Mesenteric fat pad (tissue), 1 donor: ENCODE measurements at places on chromosomes 2 and 18.

- DNase-seq: no peak
Observed at GRCh38 chr2:133878326-133878725, 310.1 kb upstream of the NCKAP5 start.

DNA sequence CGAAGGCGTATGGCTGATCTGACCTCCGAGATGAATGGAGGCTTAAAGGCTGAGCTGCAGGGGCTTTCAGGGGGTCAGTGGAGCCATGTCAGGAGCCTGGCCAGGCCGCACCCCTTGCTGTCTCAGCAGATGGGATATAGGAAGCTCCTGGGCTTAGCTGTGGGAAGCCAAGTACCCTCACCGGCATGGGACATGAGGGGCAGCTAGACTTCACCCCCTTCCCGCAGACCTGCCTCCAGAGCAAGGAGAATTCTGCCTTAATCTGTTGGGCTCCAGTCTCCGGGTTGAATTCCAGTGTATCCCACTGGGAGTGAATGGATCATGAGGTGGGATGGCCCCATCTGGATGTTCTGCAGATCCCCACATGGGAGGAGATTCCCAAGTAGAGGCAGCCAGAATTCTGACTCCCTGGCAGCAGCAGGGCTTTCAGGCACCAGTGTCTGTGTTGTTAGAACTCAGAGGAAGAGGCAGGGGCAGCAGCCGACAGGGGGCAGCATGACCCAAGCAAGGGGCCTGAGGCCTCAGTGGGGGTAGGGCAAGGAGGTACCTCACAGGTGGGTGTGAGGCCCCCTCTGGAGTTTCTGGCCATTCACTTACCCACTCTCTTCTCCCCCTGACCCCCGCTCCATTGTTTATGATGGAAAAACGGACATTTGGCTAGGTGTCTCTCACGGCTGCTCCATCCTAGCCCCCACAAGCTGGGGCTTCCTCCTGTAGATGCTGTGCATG lies 19.1 kb downstream of the CAPG start:
- no peak for DNase-seq

GRCh38 chr2:187545238-187545751 lies 8.9 kb downstream of the TFPI start:
- no peak for DNase-seq

DNA sequence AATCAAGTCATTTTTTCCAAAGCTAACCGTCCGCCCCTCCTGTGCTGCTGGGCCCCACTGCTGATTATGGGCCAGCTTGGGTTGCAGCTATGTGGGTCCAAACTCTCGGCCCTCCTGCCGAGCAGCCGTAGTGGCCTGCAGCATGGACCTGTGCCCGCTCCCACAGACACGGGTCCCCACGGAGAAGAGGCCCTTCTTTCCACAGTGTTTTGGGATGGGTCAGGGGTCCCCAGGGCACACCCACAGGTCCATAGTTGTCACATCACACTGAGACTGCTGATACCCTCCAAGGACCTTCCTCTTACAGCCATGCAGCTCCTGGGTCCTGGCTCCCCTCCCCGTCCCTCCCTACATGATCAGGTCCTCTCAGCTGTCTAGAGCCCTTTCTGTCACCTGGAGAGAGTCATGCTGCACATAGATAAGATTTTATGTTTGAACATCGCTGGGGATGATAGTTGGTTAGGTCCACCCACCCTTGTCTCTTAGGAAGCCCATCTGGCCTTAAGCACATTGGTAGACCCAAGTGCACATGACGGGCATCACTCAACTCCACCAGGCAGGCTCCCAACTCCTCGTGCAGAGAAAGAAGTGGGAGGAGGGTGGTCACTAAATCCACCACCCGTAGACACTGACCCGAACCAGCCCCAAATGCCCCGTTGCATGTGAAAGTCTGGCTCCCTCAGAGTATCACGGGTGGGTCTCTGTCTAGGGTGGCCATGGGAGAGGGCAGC lies 17.5 kb downstream of the GPR55 start:
- peak; percentile 69 for DNase-seq

DNA sequence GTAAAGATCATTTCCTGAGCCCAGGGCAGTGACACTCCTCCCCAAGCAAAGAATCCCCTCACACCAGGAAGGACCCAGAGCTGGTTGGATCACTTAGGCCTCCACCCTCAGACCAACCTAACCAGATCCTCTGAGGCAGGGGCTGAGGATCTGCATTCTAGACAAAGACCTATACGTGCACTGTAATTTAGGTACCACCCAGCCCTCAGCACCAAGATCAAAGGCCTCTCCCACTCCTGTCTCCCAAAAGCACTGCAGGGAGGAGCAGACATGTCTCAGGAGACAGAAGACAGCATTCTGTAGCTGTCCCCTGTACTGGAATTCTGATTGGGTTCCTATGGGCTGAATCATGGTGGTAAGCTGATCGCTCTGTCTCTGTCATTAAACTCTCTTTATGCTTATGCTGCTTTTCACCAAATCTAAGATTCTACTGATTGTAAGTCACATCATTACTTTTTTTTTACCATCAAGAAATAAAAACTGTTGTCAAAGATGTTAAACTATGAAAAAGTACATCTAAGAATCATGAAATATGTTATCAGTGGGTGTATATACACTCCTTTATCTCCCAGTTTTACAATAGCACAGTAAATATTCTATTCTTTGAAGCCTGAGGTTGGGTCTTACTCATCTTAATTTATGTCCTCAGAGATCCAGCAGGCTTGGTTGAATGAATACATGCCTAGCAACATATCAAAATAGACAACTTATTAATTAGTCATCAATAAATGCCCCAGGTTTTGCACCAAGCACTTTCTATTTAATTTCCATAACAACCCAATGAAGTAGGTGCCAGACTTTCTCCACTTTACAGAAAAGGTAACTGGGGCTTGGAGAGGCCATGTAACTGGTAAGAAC lies 28.3 kb downstream of the MCFD2 start:
- DNase-seq: no peak

DNA sequence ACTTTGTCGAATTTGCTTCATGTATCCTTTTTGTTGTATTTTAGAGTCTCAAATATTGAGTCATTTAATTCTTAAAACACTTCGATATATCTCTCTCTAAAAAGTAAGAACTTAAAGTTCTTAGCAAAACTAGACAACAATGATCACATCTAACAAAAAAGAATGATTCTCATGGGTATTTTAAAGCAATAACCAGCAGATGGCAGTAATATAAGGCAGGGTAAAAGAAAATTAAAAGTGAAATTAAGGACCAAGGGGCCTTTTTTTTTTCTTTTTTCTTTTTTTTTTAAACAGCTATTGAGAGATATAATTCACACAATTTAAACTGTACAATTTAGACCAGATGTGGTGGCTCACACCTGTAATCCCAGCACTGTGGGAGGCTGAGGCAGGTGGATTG lies 9.9 kb upstream of the AOX1 start:
- no peak for DNase-seq

DNA sequence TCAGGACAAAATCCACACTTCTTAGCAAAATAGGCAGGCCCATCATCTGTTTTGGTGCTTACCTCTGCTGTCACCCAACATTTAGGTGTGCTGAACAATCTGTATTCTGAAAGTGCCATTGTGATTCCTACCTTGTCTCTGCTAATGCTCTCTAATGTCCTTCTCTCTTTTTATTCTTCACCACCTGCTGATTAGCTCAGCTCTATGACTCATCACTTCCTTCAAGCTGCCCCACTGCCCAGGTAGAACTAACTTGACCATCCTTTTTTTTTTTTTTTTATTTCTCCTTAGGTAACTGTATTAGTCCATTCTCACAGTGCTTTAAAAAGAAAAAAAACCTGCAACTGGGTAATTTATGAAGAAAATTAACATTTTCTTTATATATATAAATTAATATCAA lies 478.7 kb upstream of the POU3F3 start:
- no peak for DNase-seq

GRCh38 chr2:32506446-32506845 lies 121.4 kb upstream of the TTC27 start:
- DNase-seq: no peak

DNA sequence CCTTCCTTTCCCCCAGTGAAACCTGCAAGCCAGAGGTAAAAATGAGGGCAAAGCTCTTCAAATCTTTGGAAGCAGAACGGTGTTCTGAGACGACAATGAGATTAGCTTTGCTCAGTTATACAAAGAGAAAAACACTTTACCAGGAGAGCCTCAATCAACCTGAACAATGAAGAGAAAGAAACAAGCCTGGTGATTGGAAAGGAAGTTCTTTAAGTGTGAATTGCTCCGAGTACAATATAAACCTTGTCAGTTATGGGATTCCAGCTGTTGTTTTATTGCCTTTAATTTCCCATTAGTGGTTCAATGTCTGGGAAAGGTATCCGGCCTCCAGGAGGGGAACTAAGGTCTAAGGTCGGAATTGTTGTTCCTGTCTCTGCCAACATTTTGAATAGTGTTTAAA lies 901.6 kb downstream of the EPHA4 start:
- DNase-seq: no peak

- DNase-seq: no peak
Observed at GRCh38 chr2:232940724-232941123, 70.7 kb downstream of the SNORC start.
